Effector memory CD4-positive, alpha-beta T cell (primary cell): ENCODE measurements at places on chromosomes 2 and 18.

- no peak for DNase-seq
These were observed 13.2 kb downstream of the FN1 start for GRCh38 chr2:215422676-215423075.

- DNase-seq = peak; percentile 25
These were observed 1.3 kb upstream of the PRKCE start for GRCh38 chr2:45649858-45650811.

DNA sequence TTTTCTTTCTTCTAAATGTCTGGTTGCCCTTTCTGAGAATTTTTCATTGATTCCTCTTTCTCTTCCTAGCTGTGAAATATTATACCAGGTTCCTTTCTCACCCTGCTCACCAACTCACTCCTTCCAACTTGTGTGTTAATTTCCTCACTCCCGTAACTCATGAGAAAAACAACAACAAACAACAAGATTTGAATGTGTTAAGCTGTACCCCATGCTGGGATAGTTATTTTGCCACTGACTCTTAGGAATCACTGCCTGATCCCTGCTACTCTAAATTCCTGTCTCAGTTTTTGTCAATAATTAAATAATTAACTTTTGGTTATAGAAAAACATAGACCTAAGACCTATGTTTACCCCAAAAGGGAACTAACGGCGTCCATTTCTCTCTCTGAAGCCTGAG lies 242.7 kb downstream of the DPP10 start:
- DNase-seq = no peak

GRCh38 chr2:97926946-97927345 lies 68.8 kb downstream of the TMEM131 start:
- no peak for DNase-seq

DNA sequence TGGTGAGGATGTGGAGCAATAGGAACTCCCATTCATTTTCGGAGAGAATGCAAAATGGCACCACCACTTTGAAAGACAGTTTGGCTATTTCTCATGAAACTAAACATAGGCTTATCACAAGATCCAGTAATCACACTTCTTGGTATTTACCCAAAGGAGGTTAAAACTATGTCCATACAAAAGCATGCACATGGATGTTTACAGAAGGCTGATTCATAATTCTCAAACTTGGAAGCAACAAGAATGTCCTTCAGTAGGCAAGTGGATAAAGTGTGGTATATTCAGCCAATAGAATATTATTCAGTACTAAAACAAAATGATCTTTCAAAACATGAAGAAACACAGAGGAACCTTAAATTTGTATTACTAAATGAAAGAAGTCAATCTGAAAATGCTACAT lies 440.6 kb downstream of the FBXO15 start:
- no peak for DNase-seq

GRCh38 chr2:240981280-240981679 lies 17.1 kb upstream of the SNED1 start:
- DNase-seq = no peak

DNA sequence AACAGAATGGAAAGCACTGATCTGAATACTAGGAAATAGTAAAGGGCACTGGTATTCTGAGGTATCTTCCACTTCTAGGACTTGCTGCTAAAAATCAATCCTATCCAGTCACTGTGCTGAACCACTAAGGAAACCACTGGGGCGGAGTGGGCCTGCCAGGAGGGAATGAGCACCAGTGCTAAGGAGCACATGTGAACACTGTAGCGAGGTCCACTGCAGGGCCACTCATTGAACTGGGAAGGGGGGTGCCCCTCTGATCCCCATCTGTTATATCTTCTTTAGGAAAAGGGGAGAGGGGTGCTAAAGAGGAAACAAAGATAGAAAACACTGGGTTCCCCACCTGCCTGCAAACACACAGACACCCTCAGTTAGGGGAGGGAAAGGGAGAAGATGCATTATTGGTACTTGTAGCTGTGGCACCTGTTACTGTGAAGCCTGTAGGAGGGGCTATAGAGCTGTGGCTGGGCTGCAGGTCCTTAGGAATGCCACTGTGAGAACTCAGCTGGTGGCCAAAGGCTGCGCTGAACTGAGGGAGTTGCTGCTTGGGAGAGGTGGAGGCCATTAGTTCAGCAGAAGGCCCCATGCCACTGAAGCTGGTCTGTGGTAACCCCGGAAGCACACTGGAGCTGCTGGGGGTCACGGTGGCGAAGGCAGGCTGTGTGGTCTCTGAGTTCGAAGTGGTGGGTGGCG lies 81.8 kb downstream of the INO80D start:
- no peak for DNase-seq

GRCh38 chr18:63342206-63342605 lies 22.6 kb upstream of the BCL2 start:
- no peak for DNase-seq

- no peak for DNase-seq
These were observed 47.8 kb upstream of the SLC4A10 start for GRCh38 chr2:161576421-161576820.

- DNase-seq = no peak
These were observed 35.3 kb downstream of the NCKAP5 start for GRCh38 chr2:133532919-133533318.

DNA sequence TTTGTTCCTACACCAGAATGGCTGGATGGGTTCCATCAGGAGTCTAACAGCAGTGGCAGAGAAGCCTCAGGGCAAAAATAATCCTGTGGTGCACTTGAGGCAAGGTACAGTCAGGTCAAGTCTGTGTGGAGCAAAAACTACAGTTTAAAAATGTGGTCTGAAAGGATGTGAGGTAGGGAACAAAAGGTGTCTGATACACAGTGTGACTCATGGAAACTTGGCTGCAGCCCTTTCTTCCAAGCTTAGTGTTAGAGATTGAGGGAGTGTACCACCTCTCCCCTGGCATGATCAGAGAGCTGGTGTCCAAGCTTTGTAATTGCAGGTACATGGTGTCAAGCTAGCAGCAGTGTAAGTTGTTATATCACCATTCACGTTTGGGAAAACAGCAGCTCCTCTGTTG lies 8.9 kb downstream of the ANKAR start:
- no peak for DNase-seq

DNA sequence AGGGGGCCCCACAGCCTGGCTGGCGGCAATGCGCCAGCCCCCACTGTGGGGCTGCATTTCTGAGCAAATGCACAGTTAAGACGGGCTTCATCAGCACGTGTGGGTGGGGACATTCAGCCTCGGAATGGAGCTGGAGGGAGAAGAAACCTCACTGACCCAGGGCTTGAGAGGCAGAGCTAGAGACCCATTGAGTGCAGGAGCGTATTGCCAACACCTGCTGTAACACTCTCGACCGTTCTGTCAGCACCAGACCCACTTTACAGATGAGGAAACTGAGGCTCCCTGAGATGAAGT lies 200.9 kb upstream of the RAB6C start:
- no peak for DNase-seq

- DNase-seq = no peak
These were observed 22.5 kb upstream of the NDUFV2 start for GRCh38 chr18:9079818-9080528.

- no peak for DNase-seq
These were observed 312.0 kb downstream of the CELF4 start for GRCh38 chr18:37253394-37254235.

GRCh38 chr2:237877576-237878307 lies 18.3 kb downstream of the RAMP1 start:
- no peak for DNase-seq

- DNase-seq = no peak
These were observed 228.8 kb downstream of the KCNH7 start for GRCh38 chr2:162609798-162610197.

- DNase-seq = no peak
These were observed 113.6 kb downstream of the LAMA3 start for GRCh38 chr18:23802817-23803216.

GRCh38 chr2:181523756-181524155 lies 66.6 kb downstream of the ITGA4 start:
- no peak for DNase-seq

DNA sequence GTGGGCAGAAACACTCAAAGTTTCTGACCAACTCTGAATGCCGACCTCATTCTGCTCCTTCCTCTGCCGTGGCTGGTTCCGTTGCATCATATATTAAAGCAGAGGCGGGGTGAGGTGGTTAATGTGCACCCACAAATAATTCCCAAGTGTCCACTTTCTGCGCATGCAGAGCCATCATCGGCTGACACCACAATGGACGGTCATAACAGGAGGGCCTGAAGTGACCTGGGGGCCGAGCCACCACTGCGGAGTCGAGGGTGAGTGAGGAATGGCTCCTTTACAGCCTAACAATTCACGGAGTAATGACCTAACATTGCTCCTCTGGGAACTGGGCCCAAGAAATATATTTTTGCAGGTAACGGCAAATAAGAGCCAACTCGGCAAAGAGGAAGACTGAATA lies 32.9 kb upstream of the GLI2 start:
- no peak for DNase-seq

- no peak for DNase-seq
These were observed 47.2 kb downstream of the PRKRA start for GRCh38 chr2:178403671-178404306.

- no peak for DNase-seq
These were observed 681 bp upstream of the ROCK2 start for GRCh38 chr2:11344956-11345677.

DNA sequence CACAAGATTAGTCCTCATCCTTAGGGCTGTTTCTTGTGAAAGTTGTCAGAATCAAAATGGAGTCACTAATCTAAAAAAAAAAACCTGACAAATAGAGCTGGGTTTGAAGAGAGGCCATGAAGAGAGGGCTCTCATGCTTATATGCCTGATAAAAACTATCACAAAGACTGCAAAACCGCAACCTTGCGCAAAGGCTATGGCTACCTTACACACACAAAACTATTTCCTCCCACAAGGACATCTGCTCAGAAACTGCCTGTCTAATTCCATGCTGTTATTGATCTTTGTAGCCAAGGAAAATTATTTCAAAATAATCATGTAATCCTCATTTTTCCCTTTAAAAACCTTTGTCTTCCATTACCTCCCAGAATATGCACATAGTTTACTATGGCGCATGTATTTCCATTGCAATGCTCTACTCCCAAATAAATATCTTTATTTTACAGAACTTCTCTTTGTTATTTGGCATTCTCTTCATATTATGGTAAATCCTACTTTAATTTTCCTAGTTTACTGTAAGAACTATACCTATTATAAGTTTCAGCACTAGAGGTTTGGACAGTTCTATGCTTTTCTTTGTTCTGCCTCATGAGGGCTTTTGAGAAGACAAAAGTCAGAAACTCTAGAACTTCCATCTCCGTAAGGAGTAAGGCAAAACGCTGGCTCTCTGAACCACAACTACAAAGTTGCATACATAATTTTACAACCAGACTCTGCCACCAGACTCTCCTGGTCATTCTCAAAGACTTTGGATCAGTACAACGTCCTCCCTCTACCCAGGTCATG lies 9.6 kb upstream of the DPYSL5 start:
- DNase-seq = no peak

DNA sequence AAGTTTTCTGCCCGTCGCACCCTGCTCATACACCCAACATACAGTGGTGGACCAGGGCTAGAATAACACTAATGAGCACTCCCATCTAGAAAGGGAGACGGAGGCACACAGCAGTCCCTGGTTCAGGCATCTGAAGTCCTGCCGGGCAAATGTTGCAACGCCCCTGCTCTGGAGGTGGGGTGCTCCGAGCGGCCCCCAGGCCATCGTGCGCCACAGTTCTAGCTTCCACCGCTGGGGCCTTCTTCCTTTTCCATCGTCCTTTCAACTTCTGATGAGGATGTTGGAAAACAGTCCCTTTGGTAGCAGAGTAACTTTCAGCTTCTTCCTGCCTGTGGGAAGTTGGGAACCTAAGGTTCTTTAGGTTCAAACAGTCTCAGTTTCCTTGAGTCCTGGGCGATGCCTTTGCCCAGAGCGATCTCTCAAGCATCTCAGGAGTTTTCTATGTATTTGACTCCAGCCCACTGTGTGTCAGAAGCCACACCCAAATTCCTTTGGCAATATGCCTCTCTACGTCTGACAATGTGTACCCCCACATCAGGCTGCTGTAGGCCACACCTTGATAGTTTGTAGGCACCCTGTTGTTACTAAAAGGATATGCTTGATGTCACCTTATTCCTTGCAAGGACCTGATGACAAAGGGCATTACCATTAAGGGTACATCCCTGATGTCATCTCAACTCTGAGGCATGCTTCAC lies 258.8 kb downstream of the GLI2 start:
- DNase-seq = no peak

- DNase-seq = no peak
These were observed 24.6 kb downstream of the ITGB6 start for GRCh38 chr2:160175169-160176134.

DNA sequence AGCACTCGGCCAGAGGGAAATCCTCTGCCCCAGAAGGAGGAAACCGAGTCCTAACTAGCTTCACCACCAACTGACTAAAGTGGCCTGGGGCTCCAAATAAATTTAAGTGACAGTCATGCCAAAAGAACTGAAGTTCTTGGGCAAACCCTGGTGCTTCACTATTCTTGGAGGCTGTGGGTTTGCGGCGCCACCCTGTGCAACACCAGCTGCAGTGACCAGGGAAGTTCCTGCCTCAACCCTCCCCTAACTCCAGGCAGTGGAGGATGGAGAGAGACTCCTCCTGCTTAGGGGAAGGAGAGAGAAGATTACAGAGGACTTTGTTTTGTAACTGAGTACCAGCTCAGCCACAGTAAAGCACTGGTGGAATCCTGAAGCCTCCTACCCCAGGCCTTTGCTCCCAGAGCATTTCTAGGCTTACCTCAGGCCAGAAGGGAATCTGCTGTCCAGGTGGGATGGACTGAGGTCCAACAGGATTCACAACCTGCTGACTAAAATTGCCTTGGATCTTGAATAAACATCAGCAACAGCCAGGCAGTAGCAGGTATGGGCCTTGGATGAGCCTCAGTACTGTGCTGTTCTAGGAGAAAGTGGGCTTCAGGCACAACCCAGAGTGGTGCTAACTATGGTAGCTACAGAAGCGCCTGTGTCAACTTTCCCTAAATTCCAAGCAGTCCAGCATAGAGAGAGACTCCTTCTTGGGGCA lies 29.4 kb upstream of the BMP10 start:
- DNase-seq = no peak

DNA sequence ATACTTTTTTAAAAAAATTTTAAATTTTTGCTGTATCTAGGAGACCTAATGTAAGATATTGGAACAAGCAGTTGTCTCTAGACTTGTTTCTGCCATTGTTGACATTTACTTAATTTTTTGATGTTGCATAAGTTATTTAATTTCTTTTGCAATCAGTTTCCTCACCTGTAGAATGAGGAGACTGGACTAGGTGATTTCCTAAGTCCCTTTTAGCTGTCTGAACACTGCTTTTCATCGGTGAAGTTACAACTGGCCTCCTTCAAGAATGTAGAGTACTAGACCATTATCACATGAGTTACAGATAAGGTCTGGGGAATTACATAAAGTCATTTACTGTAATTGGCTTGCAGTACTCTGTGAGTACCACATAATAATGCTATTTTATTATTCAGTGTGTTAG lies 147.6 kb downstream of the LTBP1 start:
- DNase-seq = no peak

- no peak for DNase-seq
These were observed 158.4 kb downstream of the EN1 start for GRCh38 chr2:118689033-118689432.
